ENCODE measurements at places on chromosomes 1 and 21.

DNA sequence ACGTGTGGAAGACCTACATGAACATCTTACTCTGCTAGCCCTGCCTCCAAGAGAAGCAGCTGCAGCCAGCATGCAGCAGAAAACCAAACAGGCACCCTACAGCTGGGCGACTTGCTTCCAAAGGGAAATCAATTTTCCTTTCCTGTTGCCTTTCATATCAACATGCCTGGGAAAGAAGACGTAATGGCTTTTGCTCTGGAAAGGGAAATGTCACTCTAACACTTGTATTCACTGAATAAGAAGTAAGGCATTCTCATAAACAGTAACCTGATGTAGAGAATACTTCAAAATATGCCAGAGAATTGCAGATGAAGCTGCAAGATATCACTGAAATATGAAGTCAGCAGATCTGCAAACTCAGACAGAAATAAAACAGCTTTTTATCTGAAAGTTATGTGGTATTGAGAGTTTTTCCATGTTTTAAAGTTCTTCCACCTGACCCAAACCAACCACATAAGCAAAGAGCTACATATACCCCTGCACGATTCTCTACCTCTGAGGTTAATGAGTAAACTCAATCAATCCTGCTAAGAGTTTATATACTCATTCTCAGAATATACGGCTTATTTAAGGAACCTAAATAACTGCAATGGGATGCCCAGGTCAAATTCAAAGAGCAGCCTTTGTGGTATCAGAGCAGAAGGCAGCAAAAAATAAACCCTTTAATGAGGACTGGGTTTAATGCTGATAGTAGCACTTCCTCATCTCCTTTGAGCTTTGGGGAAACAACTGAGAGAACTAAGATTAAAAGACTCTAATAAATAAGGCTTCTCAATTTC is 150.9 kb downstream of the RERE start:
- no peak for DNase-seq

DNA sequence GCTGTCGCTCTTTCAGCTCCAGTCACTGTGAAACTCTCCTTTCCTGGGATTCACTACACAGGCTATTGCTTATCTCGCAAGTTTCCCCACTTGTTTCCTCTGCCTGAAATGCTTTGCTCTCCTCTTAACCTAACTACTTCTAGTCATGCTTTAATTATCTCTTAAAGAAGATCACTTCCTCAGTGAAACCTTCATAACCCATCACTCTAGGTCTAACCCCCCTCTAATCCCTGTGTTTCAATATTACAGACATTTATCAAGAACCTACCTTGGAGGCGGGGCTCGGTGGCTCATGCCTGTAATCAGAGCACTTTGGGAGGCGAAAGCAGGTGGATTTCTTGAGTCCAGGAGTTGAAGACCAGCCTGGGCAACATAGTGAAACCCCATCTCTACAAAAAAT is 16.7 kb upstream of the ZNF644 start:
- DNase-seq = no peak

- no peak for DNase-seq
Observed at GRCh38 chr1:46613661-46614603, 2.7 kb downstream of the MOB3C start.

GRCh38 chr1:20686883-20687725 is 25.9 kb upstream of the DDOST start:
- DNase-seq = no peak

- DNase-seq = no peak
Observed at GRCh38 chr1:156489166-156489934, 11.2 kb downstream of the MEF2D start.

- DNase-seq = no peak
Observed at GRCh38 chr21:15190837-15191236, 126.0 kb upstream of the NRIP1 start.

- DNase-seq = no peak
Observed at GRCh38 chr1:55302972-55303371, 87.8 kb upstream of the USP24 start.

DNA sequence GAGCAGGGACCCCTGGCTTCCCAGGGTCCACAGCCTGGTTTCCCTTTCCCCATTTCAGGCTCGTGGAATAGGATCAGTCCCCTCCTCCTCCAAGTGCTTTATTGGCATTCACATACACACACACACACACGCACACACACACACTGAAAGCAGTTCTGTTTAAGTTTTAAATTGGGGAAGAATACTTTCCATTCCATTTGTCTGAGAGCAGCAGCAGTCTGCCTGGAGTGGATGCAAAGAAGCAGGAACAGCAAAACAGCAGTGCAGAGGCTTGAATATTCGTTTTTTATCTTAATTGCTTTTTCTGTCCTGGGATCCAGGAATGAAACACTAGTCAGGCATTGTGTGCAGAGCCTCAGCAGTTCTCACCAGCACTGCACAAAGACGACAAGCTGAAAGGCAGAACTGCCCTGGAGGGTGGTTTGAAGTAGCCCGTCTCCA is 7.1 kb downstream of the CYB561D1 start:
- DNase-seq = no peak

DNA sequence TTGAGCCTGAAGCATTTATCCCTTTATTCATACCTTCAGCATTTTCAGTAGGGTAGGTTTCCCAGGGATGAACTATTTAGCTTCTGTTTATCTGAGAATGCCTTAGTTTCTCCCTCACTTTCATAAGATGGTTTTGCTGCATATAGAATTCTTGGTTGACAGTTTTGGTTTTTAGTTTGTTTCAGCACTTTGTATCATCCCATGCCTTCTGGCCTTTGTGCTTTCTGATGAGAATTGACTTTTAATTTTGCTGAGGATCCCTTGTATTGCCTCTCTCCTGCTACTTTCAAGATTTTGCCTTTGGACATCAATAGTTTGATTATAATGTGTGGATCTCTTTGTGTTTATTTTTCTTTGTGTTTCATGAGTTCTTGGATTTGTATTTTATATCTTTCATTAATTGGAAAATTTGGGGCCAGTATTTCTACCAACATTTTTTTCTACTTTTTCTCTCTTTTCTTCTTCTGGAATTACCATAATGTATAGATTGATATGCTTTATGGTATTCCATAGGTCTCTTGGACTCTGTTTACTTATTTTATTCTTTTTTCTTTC is 236.6 kb downstream of the LBR start:
- DNase-seq = no peak

DNA sequence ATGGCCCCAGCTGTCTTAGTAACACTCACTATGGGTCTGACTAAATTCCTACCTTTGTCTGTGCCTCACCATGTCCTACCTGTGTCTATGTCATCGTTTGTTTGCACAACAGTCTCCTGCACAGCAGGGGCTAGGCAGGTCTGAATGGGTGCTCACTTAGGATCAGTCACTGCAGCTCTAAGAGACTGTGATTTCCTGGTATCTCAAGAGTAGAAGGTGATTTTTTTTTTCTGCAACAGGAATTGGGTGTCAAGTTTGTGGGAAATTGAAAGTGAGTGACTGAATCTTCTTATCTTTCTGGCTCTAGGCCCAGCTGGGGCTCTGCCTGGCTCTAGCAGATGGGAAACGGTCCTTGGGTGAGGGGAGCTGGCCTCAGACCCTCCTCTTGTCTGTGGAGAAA is 46.4 kb upstream of the TRABD2B start:
- no peak for DNase-seq

GRCh38 chr1:157166590-157166989 is 28.4 kb upstream of the ETV3 start:
- no peak for DNase-seq

- DNase-seq = no peak
Observed at GRCh38 chr1:214469290-214469689, 82.1 kb downstream of the PTPN14 start.

- DNase-seq = no peak
Observed at GRCh38 chr1:8382608-8383505, 64.9 kb downstream of the SLC45A1 start.

DNA sequence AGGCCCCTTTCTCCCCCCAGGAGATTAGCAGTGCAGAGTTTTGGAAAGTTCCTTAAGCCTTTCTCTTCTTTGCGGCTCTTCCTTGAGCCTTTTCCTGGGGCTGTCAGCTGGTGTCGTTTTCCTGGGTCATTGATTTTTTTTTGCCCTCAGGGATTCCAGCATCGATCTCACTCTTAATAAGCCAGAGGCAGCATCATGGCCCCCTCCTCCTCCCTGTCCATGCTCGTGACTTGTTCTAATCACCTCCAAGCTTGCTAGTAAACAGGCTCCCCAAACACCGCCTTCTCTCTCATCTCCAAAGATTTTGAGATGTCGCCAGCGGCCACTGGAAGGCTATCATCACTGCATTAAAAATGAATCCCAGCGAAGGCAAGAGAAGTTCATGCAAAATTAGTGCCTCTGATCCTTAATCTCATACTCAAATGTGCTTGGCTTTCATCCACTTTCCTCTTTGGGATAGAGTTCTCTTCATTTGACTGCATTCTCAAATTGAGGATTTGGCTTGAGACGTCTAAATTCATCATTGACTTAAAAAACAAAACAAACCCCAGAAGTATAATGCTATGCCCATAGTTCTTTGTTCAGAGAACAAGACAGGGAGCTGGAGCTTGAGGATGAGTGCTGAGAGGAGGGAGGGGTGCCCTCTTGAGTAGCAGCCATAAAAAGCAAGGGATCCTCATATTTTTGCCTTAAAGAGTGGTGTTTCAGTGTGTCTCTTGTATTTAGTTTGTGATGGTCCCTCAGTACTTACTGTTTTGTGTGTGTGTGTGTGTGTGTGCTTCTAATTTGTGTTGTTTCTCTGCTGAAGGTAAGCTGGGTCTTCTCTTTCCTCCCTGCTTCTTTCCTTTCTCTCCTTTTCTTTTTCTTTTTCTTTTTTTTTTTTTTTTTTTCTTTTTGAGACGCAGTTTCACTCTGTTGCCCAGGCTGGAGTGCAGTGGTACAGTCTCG is 3.2 kb downstream of the EVA1C start:
- no peak for DNase-seq

DNA sequence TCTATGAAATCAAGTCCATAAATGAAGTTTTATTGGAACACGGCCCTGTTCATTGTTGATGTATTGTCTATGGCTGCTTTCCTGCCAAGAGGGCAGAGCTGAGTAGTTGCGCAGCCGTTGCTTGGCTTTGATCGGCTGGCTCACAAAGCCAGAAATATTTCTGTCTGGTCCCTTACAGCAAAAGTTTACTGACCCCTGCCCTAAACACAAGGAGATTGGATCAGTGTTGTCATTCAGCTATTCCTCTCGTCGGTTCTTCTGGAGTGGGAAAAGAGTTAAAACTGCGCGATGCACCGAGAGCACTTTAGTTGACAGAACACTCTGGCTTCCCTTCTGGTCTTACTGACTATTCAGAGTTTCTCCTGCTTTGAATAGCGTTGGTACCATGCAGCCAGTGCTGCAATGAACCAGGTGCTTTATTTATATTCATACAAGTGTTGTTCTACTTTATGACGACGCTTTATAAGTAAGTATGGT is 868 bp downstream of the ZBTB40 start:
- no peak for DNase-seq
